ENCODE measurements at places on chromosomes 6 and 20. TPM values are rescaled to one million over a fixed set of nuclear protein-coding genes. Genes with fewer than 3 reads are reported as not detected.

FAM209B gene
- total RNA-seq: not detected

CCN2 gene
- total RNA-seq: 40.1 TPM

DNA sequence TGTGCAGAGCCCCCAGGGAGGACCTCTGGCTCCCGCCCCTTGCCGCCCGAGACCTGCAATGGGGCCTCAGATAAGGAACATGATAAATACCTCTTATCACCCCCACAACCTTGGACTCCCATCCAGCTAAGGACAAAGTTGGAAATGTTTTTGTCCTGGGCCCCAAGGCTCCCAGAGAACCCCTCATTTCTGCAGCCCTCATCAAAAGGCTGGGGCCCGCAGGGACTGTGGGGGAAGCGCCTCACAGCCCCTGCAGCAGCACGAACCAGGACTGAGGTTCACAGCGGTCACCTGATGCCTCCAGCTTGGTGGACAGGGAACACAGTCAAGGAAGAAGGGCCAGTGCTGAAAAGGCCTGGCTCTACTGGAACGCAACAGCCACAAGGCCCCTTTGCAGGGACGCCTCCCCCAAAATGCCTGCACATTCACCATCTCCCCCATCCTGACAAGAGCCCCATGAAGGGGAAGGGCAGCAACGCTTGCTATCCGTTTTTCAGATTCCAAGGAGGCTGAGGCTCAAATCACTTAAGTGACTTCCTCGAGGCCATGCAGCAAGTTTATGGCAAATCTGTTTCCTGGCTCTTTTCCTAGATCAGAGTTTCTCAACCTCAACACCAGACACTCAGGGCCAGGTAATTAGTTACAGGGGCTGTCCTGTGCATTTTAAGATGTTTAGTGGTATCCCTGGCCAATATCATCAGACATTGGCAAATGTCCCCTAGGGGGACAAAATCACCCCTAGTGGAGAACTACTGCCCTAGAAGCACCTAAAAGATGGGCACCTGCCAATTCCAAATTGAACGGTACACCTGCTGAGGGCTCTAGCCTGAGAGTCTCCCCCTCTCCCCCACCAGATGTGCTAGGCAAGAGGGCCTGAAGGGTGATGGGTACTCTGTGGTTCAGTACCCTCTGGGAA lies 10.6 kb downstream of the TFEB start:
- DNase-seq: no peak

DNA sequence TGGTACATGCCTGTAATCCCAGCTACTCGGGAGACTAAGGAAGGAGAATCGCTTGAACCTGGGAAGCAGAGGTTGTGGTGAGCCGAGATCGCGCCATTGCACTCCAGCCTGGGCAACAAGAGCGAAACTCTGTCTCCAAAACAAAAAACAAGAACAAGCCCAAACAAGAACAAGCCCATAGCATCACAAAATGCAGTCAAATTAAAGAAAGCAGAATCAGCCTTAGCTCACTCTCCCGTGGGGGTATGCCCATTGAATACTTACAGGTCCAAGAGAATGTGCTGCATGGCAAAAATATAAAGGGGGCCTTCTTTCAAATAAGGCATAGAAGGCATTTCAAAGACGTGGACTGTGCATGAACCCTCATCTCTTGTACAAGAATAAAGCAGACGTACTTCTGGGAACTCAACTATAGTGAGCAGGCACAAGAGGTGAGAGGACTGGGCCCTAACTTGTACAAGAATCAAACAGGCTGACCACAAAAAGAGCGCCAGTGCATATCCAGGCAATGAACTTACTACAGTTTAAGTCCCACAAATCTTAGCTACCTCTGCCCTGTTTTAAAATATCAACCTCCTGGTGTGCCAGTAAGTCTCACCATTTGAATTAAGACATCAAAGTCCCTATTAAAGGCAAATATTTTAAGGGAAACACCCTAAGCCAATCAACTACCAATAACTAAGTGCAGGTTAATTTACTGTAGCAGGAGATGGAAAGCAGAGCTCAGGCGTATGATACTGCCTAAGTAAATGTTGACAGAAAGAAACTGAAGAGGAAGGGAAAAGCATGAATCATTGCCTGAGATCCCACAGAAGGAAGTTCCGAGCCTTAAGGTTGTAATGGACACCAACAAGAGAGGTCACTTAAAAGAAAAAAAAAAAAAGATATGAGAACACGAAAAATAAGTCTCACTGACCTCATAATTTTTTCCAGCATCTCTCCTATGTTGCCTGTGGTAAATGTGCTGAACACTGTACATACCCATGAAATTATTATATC lies 37.4 kb downstream of the TOMM6 start:
- DNase-seq: no peak

DNA sequence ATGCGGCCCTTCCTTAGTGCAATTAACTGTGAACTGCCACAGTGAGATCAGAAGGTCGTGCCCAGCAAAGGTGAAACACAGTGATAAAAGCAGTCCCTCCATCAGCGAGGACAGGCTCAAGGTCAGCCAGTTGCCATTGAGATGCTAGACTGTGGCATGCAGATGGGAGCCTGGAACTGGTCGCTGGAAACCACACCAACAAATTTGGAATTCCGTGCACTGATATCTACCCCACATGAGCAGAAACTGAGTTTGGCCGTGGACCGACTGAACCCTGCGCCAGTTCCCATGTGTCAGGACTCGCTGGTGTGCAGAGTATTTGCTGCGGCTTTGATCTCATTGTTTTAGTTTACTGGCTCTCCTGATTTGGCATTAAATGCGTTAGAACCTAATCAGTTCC lies 125.6 kb upstream of the QKI start:
- DNase-seq: no peak

DNA sequence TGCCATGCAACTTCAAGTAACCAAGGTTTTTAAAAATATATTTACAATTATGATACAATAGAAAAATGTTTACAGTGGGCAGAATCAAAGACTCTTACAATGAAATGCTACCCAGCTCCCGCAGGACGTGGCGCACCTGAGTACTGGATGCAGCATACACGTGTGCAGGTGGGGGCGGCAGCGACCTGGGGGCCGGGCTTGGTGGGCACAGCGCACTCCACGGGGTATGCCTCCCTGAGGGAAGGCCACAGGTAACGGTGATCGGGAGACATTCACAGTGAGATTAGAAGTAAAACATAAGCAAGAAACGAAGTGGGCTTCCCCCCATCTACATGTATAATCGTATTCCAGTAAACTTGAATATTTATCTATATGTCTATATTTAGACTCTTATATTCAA lies 54.2 kb downstream of the WDR27 start:
- DNase-seq: no peak

GRCh38 chr6:111564482-111564945 lies 41.2 kb downstream of the TRAF3IP2 start:
- no peak for DNase-seq

DNAAF9 gene
- total RNA-seq: 3.5 TPM

HLA-DQB2 gene
- total RNA-seq: not detected

TXLNB gene
- not detected for total RNA-seq

DNA sequence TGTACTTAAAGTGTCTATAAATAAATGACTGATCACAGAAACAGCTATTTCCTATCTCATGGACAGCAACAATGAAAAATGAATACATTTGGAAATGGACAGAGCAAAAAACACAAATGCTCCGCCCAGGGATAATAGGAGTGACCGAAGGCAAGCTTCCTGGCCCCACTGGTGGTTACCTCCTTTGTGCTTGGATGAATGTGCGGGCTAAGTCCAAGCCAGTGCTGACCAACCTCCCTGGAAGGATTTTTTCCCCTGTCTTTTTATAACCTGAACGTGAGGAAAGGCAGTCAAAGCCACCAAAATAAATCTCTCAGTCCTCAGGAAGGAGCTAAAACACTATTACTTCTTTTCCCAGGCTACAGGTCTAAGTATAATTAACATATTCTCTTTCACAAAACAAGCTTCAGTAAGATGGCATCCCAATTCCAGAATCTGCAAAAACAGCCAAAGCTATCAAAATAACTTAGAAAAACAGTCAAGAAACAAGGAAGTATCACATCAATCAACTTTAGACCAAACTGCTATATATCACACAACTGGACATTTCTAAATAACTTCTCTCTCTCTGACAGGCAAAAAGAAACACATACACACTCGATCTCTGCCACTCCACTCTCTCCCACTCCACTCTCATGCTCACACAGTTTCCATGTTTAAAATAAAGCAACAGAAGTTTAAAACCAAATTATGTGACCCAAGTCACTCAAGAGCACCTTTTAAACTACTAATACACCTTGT lies 10.0 kb downstream of the KIF16B start:
- no peak for DNase-seq

DNA sequence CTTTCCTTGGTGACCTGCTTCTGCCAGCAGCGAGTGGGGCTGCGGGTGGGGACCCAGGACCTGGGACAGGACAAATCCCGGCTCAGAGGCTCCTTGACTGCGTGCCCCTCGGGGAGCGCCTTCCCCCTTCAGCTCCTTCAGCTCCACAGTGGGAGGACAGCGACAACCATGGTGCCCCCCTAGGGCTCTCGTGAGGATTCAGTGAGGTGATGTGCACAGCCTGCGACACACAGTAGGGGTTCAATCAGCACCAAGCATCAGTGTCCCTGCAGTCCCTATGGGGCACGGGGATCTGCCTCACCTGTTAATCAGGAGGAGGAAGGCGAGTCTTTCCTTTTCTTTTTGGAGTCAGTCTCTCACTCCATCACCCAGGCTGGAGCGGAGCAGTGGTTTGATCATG lies 209.2 kb downstream of the PREX1 start:
- DNase-seq: no peak

SAMD5 gene
- 1.5 TPM for total RNA-seq

GRCh38 chr6:138647006-138647405 lies 126.6 kb upstream of the CCDC28A start:
- DNase-seq: no peak

GRCh38 chr20:35742741-35743523 lies 872 bp upstream of the RBM39 start:
- no peak for DNase-seq

DNA sequence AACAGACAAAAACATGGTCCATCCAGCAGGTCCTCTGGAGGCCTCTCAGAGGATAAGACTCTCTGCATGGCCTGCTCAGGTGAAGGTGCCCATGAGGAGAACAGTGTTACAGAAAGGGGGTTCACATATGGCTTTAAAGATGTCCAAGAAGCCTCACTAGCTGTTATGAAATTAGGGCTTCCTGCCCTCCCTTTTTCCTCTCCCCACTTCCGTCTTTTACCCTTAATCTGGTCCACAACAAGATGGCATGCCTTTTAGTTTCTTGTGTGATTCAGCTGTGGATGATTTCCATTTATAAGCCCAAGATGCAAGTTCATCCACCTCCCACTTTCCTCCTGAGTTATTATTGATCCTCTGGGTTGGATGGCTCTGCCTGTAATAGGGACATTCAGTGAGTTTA lies 14.0 kb downstream of the GCNT2 start:
- no peak for DNase-seq

DNA sequence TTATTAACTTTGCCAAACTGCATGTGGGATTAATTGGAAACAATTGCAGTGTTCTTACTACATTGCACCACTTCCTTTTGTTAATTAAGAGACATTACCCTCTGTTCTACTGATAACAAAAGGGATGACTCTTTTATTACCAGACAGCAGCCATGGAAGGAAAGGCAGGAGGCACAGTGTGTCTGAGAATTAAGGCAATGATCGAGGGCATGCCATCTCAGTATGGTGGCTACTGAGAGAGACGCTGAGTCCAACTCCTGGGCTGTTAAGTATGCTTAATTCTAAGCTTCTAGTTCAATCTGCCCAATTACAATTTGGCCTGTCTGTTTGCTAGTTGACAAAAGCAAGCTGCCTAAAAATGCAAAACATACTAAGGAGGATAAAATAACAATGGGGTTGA lies 227.4 kb downstream of the PHACTR1 start:
- DNase-seq: no peak

- DNase-seq: no peak
These were observed 26.9 kb downstream of the BICRAL start for GRCh38 chr6:42808492-42809483.

All from epithelial cell of proximal tubule (primary cell).